Dorsolateral prefrontal cortex (tissue), 122 donors: ENCODE measurements at places on chromosomes 11 and 22. TPM values are rescaled to one million over a fixed set of nuclear protein-coding genes. Genes with fewer than 3 reads are reported as not detected.

Gene CCND1
- 36.7 TPM for total RNA-seq

Gene MS4A15
- not detected for total RNA-seq

GRCh38 chr11:110162216-110162615 is 69.0 kb downstream of the ZC3H12C start:
- no peak for DNase-seq

GRCh38 chr11:133269267-133269666 is 263.0 kb downstream of the OPCML start:
- DNase-seq: no peak

GRCh38 chr11:98616098-98616655 is 404.6 kb upstream of the CNTN5 start:
- no peak for DNase-seq

DNA sequence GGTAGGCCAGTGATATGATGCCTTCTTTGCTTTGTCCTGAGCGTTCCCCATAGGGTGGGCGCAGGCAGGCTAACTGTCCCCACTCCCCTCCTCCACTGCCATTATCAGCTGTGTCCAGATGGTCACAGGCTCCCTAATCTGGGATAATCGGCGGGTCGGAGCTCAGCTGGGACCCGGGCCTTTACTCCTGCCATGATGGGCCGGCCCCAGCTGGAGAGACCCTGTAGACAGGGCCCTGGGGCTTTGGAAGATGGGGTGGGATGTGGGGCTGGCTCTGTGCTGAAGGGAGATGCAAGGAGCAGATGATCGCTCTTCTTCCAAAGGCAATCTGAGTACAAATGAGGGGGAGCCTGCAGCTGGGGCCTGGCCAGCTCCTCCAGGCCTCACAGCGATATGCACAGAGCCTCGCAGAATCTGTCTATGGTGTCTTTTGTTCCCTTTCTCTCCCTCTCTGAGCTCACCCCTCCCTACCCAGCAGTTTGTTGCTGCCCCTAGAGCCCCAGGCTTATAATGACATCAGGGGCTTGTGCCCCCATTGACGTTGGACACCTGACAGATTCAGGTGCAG is 11.9 kb downstream of the KLHL35 start:
- DNase-seq: no peak

GRCh38 chr11:27465629-27466028 is 7.0 kb downstream of the LGR4 start:
- DNase-seq: no peak

Gene GP1BB
- not detected for total RNA-seq

DNA sequence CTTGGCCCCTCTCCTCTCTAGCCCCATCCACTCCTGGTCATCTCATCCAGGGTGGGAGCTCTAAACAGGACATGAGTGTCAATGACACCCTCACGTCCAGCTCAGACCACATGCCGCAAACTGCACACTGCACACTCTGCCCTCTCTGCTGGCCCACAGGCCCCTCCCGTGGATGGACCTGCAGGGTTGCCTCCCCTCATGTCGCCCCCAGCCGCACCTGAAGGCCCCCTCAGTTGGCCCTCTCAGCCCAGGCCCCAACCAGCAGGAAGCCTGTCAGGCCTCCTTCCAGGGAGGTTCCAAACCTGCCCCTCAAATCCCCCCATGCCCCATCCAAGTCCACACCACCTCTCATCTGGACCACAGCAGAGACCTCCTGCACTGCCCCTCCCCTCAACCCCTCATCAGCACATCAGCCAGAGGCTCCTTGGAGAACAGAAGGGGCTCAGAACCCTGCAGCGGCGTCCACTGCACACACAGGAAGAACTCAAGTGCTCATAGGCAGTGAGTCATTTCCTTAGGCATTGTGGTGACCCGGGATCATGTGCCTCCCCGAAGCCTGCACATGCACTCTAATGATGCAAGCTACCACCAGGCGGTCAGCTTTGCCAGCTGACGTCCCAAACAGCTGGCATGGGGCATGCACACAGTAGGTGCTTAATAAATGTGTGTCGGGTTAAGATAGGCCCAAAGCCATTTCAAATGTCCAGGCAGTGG is 12.9 kb upstream of the CDKN1C start:
- DNase-seq: no peak

Gene NR1H3
- 15.7 TPM for total RNA-seq

Gene OR51I1
- not detected for total RNA-seq

- no peak for DNase-seq
These were observed 45.1 kb upstream of the FBXO3 start for GRCh38 chr11:33819278-33820035.

DNA sequence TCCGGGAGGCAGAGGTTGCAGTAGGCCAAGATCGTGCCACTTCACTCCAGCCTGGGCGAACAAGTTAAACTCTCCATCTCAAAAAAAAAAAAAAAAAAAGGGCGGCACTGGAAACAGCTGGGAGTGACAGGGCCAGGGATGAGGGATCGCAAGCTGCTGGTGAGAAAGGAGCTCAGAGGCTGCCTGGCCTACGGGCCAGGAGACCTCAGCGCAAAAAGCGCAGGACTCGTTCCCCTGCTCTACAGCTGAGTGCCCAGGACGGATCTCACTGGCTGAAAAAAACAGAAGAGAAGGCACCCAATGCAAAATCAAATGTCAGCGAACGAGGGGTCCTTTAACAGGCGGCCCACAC is 650 bp upstream of the NUP50 start:
- no peak for DNase-seq

GRCh38 chr11:105991888-105992287 is 30.2 kb downstream of the MSANTD4 start:
- no peak for DNase-seq
